PC-9 (cell line): ENCODE measurements at places on chromosomes 11 and 22. TPM values are rescaled to one million over a fixed set of nuclear protein-coding genes. Genes with fewer than 3 reads are reported as not detected.

- DNase-seq: no peak
Observed at GRCh38 chr22:46592390-46592872, 27.8 kb upstream of the GRAMD4 start.

TEX12 gene
- not detected in 2 replicates for total RNA-seq

SCN4B gene
- 0.08 TPM in 1 of 2 replicates, not detected in the other for total RNA-seq

DNA sequence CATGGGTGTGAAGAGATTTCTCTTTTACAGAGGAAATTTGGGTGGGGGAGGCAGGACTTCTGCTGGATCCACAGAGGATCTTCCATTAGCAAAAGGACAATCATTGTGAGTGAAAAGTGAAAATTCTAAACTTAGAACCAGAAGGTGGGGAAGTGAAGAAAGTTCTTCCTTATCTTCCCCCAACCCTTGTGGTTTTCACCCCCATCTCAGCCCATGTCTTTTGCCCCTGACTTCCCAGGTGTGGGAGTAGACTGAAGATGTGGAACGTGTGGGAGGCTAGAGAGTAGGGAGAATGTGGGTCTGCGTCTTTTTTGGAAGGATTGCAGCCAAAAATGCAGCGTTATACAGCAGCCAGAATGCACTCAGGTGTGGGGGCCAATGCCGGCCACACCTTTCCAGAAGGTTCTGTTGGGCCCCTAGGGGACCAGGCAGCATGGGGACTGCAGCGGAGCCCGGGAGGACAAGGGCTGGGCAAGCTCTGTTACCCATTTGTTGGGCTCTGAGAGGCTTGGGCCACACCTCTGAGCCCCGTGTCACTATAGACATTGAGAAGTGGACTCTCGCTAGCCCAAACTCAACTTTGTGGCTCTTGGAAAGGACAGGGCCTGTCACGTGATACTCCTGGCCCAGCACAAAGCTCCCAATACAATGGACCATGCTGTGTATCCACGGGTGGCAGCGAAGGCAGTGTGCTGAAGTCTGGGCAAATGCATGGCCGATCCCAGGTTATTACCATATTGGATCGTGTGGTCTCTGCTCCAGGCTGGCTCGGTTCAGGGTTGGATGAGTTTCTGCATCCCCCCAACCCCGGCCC lies 32.8 kb upstream of the LINC01488 start:
- no peak for DNase-seq
